Urinary bladder (tissue), 4 donors: ENCODE measurements at places on chromosomes 7 and 10. TPM values are rescaled to one million over a fixed set of nuclear protein-coding genes. Genes with fewer than 3 reads are reported as not detected.

Gene SORCS3
- 0.27 TPM for polyA plus RNA-seq

Gene NKX1-2
- polyA plus RNA-seq: not detected

Gene UCMA
- polyA plus RNA-seq: not detected

Gene CLCN1
- 0.05 TPM for polyA plus RNA-seq

Gene HOXA10
- 44.9 TPM for polyA plus RNA-seq

Gene PTPN20
- 1.3 TPM for polyA plus RNA-seq

Gene ABCC2
- polyA plus RNA-seq: 2.4 TPM

Gene ACTL6B
- 0.19 TPM for polyA plus RNA-seq

Gene CPA2
- polyA plus RNA-seq: 0.09 TPM

Gene LRIT1
- polyA plus RNA-seq: not detected

Gene KCNH2
- polyA plus RNA-seq: 48.5 TPM

Gene CDHR1
- polyA plus RNA-seq: 0.08 TPM

Gene HKDC1
- polyA plus RNA-seq: 0.28 TPM

Gene GIMAP6
- polyA plus RNA-seq: 30.3 TPM

Gene FEZF1
- polyA plus RNA-seq: not detected

Gene CXCL12
- 49.2 TPM for polyA plus RNA-seq

Gene TRIM73
- 3.1 TPM for polyA plus RNA-seq

- DNase-seq: no peak
Observed at GRCh38 chr7:94043299-94043698, 39.1 kb upstream of the BET1 start.

DNA sequence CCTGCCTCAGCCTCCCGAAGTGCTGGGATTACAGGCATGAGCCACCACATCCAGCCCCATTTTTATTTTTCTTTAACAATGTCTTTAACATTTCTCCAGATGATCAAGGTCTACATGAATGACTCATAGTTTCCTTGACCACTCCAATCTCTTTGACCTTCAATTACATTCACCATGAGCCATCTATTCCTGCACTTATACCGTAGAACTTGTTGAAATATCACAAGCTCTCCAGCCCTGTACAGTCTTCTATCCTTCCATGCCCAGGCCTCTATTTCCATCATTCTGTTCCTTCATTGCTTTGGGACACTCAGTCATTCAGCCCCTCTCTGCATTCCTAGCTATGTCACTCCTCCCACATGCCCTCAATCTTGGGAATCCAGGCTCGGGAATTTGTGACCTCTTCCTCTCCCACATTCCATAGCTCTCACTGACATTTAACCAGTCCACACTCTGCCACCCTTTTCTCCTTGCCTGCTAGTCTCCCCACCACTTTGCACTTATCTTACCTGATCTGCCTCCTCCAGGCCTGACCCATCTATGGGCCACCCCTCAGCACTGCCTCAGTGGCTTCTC, 151.8 kb upstream of the STK17A start:
- DNase-seq: no peak

DNA sequence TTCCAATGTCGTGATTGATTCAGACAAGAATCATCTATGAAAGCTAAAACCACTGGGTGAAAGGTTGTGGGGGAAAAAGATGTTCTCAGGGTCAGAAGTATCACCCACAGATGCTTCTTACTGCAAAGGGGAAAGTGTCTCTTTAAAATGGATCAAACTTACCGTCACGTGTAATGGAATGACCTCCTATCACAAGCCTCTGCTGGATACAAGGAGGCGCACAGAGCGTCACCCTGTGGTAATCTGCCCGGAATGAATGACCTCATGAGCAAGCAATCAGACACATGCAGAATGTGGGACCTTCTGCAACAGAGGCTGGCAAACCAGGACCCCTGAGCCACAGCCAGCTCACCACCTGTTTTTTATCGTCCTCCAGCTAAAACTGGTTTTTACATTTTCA, 33.0 kb downstream of the WIPF3 start:
- DNase-seq: no peak

GRCh38 chr7:4633012-4633411, 49.1 kb upstream of the FOXK1 start:
- DNase-seq: no peak

DNA sequence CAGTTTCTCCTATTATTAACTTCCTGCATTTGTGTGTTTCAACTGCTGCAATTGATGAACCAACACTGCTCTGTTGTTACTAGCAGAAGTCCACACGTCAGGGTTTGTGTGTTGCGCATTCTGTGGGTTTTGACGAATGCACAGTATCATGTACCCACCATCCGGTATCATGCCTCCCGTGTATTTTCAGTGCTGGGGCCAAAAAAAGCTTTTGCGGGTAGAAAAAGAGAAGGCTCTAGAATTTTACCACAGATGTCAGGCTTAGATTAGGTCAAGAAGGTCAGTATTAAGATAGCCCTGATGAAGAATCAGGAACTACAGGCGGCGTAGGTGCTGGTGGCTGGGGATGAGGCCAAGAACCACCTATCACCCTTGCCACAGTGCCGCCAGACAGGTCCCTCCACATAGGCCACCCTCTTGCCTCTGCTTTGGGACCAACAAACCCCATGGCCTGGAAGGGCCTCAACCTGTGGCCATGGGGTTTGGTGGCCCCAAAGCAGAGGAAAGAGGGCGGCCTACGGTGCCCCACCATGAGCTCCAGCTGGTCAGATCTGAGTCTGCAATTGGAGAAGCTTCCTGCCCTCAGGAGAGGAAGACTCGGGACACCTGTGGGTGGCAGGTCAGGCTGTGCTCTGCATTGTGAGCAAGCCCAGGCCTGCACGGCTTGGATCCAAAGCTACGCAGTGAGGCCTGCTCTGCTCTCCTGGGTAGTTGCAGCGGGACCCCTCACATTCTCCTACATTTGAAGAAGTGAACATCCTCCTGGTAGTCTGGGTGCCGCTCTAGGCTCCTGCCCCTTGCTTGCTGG, 71.9 kb downstream of the MKI67 start:
- DNase-seq: no peak

DNA sequence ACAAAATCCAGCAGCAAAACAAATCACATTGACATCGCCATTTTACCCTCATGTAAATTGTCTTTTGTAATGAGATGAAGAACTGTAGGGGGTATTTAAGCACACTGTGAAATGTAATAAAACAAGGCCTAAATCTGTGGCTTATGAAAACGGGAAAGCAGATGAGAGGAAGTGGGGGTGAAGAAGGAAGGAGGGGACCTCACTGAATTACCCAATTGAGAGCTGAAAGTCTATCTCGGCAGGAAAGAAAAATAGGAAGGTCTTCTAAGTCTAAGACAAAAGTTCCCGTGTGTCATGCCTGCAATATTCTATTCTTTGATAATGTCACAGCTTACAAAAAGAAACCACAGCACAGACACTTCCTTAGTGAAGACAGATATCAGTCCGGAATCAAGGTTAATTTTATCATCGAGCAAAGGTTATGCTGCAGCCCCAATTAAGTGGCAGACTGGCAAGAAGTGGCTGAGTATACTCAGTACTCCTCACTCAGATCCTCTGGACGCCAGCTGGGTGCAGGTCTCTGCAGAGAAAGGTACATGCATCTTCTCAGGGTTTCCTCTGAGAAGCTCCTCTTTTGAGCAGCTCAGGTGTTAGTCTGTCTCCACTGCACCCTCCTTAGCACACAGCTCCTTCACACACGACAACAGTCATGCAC, 239.7 kb downstream of the FANK1 start:
- DNase-seq: no peak

GRCh38 chr10:13095094-13095493, 4.9 kb upstream of the OPTN start:
- no peak for DNase-seq

DNA sequence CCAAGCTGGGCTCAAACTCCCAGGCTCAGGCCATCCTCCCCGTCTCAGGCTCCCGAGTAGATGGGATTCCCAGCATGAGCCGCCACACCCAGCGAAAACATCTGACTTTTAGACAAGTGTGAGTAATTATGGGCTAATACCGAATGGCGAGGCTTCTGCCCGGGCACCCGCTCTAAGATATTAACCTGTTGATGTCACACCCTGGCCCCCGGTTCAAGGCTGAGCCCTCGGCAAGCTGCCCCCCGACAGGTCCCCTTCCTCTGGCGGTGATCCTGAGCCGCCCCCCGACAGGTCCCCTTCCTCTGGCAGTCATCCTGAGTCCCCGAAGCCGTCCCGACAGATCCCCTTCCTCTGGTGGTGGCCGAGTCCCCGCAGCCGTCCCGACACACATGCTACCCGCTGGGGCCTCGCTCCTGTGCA, 5.2 kb downstream of the PSMG3 start:
- no peak for DNase-seq

GRCh38 chr10:129743738-129744133, 220.3 kb downstream of the EBF3 start:
- no peak for DNase-seq

- no peak for DNase-seq
Observed at GRCh38 chr7:2519119-2519930, at the start of gene LFNG. Gene LFNG, plus strand, starts transcription at chr7:2519774. Its CDS starts 88 bp downstream, at chr7:2519862.

DNA sequence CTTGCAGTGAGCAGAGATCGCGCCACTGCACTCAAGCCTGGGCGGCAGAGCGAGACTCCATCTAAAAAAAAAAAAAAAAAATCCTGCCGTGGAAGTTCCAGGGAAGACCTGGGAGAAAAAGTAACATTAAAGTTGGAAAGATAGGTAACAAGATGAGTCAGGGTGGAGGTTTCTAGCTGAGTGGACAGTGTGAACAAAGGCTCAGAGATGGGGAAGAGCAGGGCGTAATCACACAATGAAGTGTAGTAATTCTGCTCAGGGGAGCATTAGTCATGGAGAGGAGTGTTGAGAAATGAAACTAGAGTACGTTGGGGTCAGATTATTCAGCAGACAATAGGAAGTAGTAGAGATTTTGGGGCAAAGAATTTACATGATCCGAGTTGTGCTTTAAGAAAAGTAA, 21.6 kb upstream of the WASL start:
- DNase-seq: no peak

- DNase-seq: no peak
Observed at GRCh38 chr10:89566095-89566950, 30.9 kb upstream of the SLC16A12 start.

DNA sequence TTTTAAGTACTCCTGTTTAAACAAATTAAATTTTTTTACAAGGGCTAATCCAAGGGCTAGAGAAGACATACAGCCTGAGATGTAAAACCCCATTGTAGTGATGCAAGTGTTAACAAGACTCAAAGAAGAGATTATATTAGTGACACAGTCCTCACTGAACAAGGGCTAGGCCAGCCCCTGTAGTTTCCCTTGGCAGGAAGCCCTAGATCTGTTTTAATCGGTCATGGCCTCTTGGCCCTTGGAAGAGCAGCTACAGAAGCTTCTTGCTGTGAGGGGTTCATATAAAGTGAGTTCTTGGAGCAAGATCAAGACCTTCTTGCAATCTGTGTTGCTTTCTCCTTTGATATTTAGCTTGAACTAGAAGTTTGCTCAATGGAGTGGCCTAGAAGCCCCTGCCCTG, 1339.4 kb downstream of the XPNPEP1 start:
- no peak for DNase-seq

DNA sequence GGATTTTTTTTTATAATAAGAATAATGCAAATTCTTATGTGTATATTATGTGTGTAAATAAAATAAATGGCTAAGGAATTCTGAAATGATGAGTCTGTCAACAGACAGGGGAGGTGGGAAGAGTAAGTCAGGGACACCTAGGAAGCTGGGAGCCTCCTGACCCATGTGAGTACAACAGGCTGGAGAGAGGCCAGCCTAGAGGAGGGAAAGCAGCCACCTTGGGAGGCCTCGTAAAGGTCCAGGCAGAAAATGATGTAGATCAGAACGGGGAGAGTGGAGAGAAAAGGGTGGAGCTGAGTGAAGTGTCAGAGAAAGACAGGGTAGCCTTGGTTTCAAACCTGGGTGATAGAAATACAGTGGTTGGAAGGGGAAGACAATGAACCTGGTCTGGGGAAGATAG, 6.9 kb downstream of the NRAP start:
- DNase-seq: no peak

GRCh38 chr10:45433716-45434469, 59.9 kb downstream of the ALOX5 start:
- DNase-seq: no peak

- DNase-seq: no peak
Observed at GRCh38 chr10:47028466-47028865, 117.2 kb downstream of the PTPN20 start.

GRCh38 chr10:17394854-17395253, 59.5 kb downstream of the ST8SIA6 start:
- no peak for DNase-seq

DNA sequence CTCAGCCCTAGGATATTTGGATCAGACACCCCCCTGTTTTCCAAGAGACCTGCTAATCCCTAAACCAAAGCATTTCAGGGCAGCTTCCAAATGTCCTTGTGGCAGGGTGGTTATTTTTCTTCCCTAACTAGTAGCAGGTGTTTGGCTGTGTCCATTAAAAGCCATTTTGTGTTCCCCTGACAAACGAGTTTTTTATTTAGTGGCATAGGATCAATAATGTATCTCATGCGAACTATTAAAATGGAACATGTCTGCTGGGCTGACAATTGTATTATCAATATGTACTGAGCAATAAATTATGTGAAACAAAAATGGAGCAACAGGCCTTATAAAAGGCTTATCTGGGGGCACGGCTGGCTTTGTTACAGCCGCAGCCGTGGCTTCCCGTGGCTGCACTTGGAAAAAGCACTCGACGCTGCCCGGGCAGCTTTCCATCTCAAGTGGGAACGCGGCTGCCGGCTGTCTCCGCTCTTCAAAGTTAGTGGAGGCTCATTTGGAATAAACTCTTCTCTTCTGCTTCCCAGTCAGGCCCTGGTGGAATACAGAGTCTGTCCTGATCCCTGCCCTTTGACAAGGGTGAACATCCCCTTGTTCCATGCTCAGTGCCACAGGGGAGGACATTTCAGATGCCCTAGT, 554.3 kb downstream of the TYW1 start:
- DNase-seq: no peak

GRCh38 chr7:73308074-73308664, 457 bp downstream of the NSUN5 start:
- DNase-seq: no peak

DNA sequence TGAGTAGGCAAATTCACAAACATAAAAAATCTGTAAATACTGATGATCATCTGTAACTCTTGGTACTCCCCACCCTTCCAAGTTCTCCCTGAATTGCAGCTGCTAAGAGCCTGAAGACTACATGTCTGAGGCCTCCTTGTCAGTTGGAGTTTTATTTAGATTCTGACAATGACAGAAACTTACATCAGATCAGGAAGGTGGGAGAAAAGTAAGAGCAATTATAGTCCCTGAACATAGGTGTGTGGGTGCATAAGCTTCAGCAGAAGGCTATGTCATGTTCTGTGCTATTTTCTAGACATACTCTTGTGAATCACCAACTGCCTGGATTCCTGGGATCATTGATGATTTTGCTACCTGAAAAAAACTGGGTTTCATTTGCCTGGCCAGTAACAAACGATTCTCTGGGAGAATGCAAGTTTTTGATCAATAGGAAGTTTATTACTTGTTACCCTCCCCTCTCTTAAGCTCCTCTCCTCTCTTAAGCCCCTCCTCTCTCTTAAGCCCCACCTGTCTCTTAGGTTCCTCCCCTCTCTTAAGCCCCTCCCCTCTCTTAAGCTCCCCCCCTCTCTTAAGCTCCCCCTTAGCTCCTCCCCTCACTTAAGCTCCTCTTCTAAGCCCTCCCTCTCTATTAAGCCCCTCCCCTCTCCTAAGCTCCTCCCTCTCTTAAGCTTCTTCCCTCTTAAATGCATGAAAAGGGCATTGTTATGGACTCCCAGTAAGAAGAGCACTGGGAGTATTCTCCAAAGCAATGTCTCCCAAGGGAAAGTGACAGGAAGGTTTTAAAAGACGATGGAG, 1183.4 kb upstream of the AUTS2 start:
- no peak for DNase-seq
